Myocyte (in vitro differentiated cells): ENCODE measurements at places on chromosomes 1 and 21. TPM values are rescaled to one million over a fixed set of nuclear protein-coding genes. Genes with fewer than 3 reads are reported as not detected.

PAQR6 gene
- 1.1 and 4.1 TPM in 2 replicates for total RNA-seq

DNA sequence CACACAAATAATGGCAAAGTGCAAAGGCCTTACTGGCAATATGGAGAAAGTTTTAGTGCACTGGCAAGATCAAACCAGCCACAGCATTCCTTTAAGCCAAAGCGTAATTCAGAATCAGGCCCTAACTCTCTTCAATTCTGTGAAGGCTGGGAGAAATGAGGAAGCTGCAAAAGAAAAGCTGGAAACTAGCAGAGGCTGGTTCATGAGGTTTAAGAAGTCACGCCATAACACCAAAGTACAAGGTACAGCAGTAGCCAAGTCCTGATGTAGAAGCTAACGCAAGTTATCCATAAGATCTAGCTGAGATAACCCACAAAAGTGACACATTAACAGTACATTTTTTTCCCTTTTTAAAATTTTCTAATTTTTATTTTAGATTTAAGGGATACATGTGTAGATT lies 57.1 kb downstream of the SLC27A3 start:
- DNase-seq = no peak

GRCh38 chr1:15542388-15543250 lies 16.0 kb downstream of the DNAJC16 start:
- DNase-seq = no peak

CLCA4 gene
- total RNA-seq = not detected in 2 replicates
